ENCODE measurements at places on chromosomes 1 and 21.

DNA sequence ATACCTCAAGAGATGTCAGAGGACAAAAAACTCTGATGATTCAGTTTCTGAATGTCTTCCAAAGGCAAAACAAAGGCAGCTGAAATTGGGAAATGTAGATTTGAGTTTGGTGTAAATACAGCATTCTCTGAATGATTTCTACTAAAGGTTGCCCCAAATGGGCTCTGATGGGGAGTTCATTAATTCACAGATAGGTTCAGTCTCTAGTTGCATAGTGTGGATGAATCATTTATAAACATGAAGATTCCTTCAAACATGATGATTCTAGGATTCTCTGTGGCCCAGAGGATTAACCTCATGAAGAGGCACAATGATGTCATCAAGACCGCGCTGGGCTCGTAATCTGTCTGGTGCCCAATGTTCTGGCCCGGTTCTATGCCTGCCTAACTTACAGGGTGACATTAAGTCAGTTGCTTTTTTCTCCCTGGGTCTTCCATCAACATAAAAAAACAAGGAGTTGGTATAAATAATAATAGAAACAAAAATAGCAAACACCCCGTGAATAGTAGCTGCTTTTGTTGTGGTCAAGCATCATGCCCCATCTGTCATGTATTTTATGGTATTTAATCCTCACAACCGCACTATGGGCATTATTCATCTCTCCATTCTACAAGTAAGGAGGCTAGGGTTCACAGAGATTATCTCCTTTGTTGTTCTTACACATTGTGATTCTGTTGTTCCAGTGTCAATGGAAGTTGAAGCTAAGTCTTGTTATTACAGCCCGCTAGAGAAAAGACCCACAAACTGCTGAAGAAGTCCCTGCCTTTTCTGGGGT is 509.6 kb upstream of the USP24 start:
- no peak overlapping the region for H3K4me3 ChIP-seq
- H3K27ac ChIP-seq, result no peak overlapping the region
- peaks cover 15% of the 10 kb centered on the region for H3K4me1 ChIP-seq
- DNase-seq, result no peak
- no peaks in the 10 kb centered on the region for H3K27me3 ChIP-seq

DNA sequence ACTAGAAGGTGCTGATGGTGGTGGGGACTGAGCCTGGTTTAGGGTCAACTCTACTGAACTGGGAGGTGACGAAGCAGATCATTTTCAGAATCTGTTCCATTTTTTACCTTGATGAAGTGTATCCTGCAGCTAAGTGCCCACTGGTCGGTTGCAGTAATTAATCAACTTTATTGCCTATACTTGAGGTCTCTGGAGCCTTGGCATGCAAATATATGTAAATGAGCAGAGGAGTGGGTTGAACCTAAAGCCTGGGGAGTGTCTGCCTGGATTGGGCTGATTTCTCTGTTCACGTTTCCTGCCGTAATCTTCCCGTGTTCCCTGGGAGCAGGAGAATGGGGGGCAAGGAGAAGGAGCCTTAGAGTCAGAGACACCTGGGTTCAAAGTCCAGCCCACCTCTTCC is 286.8 kb downstream of the PTPRU start:
- H3K4me3 ChIP-seq, result no peak overlapping the region
- H3K27ac ChIP-seq, result no peak overlapping the region
- peaks cover 70% of the 10 kb centered on the region for H3K27me3 ChIP-seq
- H3K4me1 ChIP-seq, result no peaks in the 10 kb centered on the region
- DNase-seq, result no peak

DNA sequence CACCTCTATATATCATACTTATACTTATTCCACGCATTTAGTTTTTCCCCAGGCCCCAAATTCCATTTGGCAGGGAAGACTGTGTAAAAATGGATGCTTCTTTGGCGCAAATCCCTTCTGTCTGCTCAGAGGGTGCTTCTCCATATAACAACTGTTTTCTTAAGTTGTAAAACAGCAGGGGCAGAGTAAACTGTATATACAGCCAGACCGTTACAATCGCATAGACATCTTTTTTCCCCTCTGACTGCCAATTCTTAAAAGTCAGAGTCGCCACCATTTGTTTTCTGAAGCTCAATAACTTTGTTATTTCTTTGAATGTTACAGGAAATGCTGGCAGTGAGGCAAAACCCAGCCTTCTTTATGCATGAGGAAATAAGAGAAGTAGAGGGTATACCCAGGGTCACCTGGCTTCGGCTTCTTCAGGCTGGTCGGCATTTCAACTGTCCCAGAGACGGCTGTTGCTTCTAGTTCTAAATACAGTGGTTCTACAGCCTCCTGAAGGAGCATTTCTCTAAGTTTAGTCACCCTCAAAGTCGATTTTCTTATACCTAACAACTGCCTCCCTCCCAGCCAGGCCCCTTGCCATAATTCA is 188.4 kb downstream of the CLIC6 start:
- peaks cover 15% of the 10 kb centered on the region for H3K4me1 ChIP-seq
- no peaks in the 10 kb centered on the region for H3K27me3 ChIP-seq
- DNase-seq, result no peak
- peaks cover 18% of the 10 kb centered on the region for H3K36me3 ChIP-seq

- peaks cover 9% of the 10 kb centered on the region for H3K36me3 ChIP-seq
- H3K27ac ChIP-seq, result peak within 1 kb of the TSS; percentile 98
- H3K4me3 ChIP-seq, result peak within 1 kb of the TSS; percentile 92
- no peak for DNase-seq
These were observed at the start of gene ENO1 for GRCh38 chr1:8878448-8878697. ENO1 (minus strand) TSS chr1:8878686; CDS start chr1:8874908, 3,778 bp downstream.

GRCh38 chr1:31769720-31770390 is 5.7 kb upstream of the ADGRB2 start:
- H3K27me3 ChIP-seq, result peaks cover 74% of the 10 kb centered on the region
- peaks cover 19% of the 10 kb centered on the region for H3K4me1 ChIP-seq
- no peaks in the 10 kb centered on the region for H3K36me3 ChIP-seq
- DNase-seq, result no peak

All from mesothelial cell of epicardium (in vitro differentiated cells).